ENCODE measurements at places on chromosomes 6 and 20.

DNA sequence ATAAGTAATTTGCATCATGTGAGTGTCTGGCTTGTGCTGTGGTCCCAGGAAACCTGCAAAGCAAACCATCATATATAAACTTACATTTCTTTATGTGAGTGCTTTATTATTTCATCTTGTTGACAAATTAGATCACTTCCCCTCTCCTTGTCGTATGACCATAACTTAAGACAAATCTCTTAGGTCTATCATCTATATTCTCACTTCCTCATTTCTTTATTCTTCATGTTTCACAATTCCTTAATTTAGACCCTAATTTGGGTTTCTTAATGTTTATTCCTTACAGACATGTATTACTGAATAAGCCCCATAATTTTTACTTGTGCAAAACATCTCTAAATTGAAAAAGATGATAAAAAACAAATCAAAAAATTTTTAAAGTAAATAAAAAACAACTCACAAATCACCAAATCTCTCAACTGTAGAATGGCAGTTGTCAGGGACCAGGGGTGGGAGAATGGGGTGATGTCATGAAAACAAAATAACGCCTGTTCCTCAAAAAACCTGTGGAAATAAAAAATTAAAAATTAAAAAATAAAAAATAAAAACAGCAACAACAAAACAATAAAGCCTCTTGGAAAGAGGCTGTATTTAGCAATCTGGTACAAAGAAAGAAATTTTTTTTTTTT, 49.5 kb upstream of the FBXO30 start:
- no peak for DNase-seq

DNA sequence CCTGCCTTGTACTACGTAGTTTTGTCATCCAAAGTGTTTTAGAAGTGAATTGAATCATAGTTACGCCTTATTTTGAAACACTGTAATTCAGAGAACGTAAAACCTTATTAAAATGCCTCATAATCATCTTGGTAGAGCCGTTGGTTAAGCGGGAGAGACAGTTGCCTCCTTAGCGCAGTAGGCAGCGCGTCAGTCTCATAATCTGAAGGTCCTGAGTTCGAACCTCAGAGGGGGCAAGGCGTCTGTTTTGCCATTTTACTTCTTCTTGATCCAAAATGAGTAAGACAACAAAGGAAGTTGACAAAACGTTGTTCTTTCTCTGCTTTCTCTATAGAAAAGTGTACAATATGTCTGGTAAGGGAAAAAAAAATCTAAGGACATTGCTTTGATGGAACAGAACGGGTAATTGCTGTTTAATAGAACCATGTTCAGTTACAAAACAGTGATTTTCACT, 20.7 kb upstream of the TRIM27 start:
- DNase-seq = peak; percentile 59

DNA sequence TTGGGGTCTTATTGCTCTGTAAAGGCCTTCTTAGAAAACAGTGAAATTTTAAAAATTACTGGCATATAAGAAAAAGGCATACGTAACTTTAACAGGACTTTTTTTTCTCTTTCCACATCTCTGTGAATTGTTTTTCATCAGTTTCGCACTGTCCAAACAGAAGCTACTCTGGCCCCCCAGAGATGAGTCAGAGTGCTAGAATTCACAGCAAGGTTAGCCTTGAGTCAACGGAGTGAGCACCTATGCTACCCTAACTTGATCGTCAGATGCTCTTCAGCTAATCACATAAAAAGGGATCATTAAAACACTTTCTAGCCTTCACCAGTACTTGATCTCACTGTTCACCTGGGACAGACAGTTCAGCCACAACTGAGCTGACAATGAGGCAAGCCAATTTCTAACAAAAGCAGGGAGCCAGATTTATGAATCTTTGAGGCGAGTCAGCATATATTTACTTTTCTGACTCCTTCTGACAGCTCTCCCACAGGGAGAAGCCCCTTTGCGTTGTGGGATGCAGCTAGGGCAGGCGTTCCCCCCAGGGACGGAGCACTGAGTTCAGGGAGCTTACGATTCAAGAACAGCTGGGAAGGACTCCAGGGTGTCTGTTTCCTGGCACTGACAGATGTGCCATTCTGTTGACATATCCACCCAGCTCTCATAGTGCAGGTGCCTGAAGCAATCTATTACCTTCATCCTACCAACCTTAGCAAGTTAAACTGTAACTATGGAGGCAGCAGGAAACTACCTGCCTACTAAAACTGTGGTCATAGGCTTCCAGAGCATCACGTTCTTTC, 46.4 kb upstream of the SPDEF start:
- DNase-seq = no peak

GRCh38 chr20:23046431-23046830, 3.0 kb downstream of the THBD start:
- DNase-seq = no peak

GRCh38 chr6:139438775-139439174, 64.3 kb upstream of the CITED2 start:
- no peak for DNase-seq

- DNase-seq = no peak
These were observed 28.0 kb upstream of the PHACTR3 start for GRCh38 chr20:59576216-59576953.

- peak; percentile 60 for DNase-seq
These were observed 80.4 kb upstream of the ZNF184 start for GRCh38 chr6:27553123-27553904.

- DNase-seq = peak; percentile 83
These were observed 1.2 kb downstream of the EZR start for GRCh38 chr6:158817728-158818580.

GRCh38 chr6:170034294-170034693, 256.6 kb downstream of the DLL1 start:
- DNase-seq = no peak

- DNase-seq = no peak
These were observed 73.0 kb downstream of the PLCB4 start for GRCh38 chr20:9141921-9142320.

- no peak for DNase-seq
These were observed 77.7 kb downstream of the TMEM170B start for GRCh38 chr6:11615214-11615602.

- DNase-seq = no peak
These were observed 35.8 kb upstream of the LGSN start for GRCh38 chr6:63355632-63356031.

- DNase-seq = no peak
These were observed 244.2 kb downstream of the CBLN4 start for GRCh38 chr20:55761100-55761499.

GRCh38 chr6:27448456-27448855, 24.4 kb downstream of the ZNF184 start:
- DNase-seq = no peak

DNA sequence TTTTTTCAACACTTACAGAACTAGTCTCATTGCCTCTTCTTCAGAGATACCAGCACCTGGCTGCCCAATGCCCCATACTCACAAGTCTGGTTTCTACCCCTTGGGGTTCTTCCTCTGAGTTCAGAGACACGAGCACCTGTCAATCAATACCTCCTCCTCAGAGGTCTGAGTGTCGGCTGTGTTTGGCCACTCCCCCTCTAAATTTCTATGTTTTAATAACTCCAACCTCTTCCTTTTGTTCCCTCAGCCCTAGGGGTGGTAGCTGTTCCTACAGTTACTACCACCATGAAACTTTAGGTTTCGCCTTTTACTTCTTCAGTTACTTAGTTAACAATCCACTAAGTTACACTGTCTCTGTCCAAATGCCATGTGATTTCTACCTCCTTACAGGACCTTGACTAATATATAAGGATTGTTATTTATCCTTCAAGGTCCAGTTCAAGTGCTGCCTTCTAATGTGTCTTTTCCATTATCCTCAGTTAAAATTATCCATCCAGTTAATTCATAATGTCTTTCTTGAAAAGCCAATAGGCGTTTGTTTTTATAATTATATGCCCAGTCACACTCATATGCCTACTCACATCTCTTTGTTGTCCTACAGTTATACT, 14.6 kb upstream of the PHF20 start:
- DNase-seq = no peak

DNA sequence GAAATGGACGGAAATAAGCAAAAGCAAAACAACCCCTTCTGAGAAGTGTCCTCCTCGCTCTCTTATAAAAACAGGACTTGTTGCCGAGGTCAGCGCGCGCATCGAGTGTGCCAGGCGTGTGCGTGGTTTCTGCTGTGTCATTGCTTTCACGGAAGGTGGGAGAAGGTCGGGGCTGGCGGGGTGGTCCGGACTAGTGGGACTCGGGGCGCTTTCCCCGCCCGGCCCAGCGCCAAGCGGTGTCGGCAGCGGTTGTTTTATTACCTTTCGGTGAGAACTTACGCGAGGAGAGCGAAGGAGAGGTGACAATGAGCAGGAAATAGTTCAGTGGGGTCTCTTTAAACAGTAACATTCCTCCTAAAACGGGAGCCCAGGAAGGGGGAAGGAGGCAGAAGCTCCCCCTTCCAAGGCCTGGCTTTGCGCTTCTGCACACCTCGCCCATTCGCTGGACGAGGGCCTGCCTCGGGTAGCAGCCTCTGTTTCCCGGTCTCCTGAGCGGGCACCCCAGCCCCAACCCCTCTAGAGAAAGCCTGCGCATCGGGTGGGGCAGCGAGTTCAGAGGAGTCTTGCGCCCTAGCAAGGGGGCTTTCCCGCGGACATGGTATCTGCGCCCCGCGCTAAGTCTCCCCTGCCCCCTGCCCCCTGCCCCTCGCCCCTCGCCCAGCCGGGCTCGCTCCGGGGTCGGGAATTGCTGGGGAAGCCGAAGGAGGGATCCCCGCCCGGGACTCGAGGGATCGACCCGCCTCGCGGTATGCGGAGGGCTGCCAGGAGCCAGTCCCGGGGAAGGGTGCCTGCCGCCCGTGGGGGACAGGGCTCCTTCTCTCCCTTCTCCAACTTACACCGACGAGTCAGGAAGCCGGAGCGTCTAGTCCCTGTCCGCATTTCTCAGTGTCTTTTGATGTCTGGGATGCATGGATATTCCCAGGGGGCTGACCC, 1.2 kb upstream of the TBXT start:
- DNase-seq = peak; percentile 38

GRCh38 chr20:44649976-44650375, 1.5 kb downstream of the ADA start:
- DNase-seq = no peak

Measured in nephron progenitor cell (in vitro differentiated cells).